PC-3 (cell line): ENCODE measurements at places on chromosomes 4 and X. TPM values are rescaled to one million over a fixed set of nuclear protein-coding genes. Genes with fewer than 3 reads are reported as not detected.

The KIF4A gene
- total RNA-seq = 35.8 and 43.5 TPM in 2 replicates

The SLC9B1 gene
- total RNA-seq = not detected in 2 replicates

The TLR3 gene
- total RNA-seq = 0.33 TPM in 1 of 2 replicates, not detected in the other

The UGT2A1 gene
- total RNA-seq = not detected in 2 replicates

The SMR3A gene
- total RNA-seq = not detected in 2 replicates

The MAGEC2 gene
- not detected in 2 replicates for total RNA-seq

The PTCHD1 gene
- total RNA-seq = not detected in 2 replicates

The STK32B gene
- total RNA-seq = 1.1 TPM in 2 replicates

The GAGE2A gene
- total RNA-seq = not detected in 2 replicates

The YY2 gene
- total RNA-seq = 2.3 and 4.4 TPM in 2 replicates

The NDP gene
- 1.6 and 4.4 TPM in 2 replicates for total RNA-seq

The DRD5 gene
- total RNA-seq = not detected in 2 replicates

The CEP135 gene
- total RNA-seq = 14.8 and 19.1 TPM in 2 replicates
